ENCODE measurements at places on chromosomes 4 and X.

DNA sequence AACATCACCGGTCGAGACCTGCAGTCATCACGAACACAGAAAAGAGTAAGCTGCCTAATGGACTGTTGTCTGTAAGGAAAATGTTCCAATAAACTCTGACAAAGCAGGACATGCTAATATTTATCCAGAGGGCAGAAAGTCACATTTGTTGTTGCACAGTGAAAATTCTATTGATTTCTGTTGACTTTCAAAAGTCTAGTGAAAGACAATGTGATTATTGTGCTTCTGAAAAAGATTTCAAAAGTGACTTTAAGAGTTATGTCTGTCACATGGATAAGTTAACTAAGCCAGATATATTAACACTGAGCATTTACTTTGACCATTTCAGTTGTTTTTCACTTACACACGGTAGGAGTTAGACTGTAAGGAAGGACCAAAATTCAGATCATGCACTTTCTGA lies 9.3 kb upstream of the RFC1 start:
- H3K36me3 ChIP-seq = no peaks in the 10 kb centered on the region
- no peaks in the 10 kb centered on the region for H3K27me3 ChIP-seq

- no peak overlapping the region for H3K27ac ChIP-seq
- DNase-seq = no peak
- H3K27me3 ChIP-seq = no peaks in the 10 kb centered on the region
- no peaks in the 10 kb centered on the region for H3K36me3 ChIP-seq
- H3K4me3 ChIP-seq = no peak overlapping the region
These were observed 403.7 kb upstream of the TRAM1L1 start for GRCh38 chr4:117489107-117489506.

DNA sequence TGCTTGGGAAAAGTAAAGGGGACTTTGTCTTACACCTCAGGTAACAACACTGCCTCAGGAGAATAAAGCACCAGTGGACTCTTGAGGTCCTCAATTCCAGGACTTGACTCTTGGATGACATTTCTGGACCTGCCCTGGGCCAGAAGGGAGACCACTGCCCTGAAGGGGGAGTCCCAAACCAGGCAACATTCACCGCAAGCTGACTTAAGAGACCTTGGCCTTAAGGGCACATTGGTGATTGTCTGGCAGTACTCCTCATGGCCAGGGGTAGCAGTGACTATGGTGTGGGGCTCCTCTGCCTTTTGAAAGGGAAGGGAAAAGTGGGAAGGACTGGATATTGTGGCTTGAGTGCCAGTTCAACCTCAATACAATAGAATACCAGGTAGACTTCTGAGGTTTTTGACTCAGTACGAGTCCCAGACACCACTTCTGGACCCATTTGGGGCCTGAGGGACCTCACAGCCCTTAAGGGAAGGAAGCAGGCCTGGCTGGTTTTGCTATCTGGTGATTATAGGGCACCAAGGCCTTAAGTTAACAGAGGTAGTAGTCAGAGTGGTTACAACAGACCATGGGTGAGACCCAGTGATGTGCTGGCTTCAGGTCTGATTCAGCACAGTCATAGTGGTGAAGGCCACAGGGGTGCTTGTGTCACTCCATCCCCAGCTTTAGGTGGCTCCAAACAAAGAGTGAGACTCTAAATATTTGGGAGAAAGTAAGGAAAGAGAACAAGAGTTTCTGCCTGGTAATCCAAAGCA lies 121.2 kb upstream of the TET2 start:
- no peak for DNase-seq
- H3K27ac ChIP-seq = no peak overlapping the region
- H3K36me3 ChIP-seq = no peaks in the 10 kb centered on the region

DNA sequence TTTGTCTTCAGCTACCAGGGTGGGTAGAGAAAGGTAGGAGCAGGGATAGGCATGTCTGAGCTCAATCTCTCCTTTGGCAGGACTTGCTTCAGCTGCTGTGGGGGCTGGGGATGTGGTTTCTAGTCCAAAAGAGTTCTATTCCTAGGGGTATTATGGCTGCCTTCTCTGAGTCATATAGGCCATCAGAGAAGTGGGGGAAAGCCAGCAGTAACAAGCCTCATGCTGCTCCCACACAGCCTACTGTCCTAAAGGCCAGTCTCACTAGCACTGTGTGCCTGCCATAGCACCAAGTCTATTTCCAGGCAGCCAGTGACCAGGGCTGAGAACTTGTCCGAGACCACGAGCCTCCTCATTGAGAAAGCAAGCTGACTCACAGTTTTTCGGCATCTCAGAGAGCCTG lies 270.6 kb downstream of the DCAF12L2 start:
- H3K27ac ChIP-seq = no peak overlapping the region
- no peaks in the 10 kb centered on the region for H3K4me1 ChIP-seq
- H3K27me3 ChIP-seq = no peaks in the 10 kb centered on the region
- no peak overlapping the region for H3K4me3 ChIP-seq

DNA sequence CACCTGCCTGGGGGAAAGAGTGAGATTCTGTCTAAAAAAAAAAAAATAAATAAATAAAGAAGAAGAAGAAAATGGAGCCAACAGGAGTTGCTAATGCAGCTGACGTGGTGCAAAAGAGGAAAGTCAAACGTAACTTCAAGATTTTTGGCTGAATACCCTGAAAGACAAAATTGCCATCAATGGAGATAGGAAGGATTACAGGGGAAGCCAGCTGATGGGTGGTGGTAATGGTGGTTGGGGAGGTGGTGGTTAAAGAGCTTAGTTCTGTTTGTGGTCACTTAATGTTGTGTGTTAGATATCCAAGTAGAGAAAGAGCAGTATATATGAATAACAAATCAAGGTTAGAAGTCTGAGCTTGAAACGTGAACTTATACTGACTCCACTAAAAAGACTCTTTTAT lies 225.4 kb downstream of the ARHGAP24 start:
- H3K4me1 ChIP-seq = no peaks in the 10 kb centered on the region
- DNase-seq = no peak
- no peaks in the 10 kb centered on the region for H3K36me3 ChIP-seq
- no peak overlapping the region for H3K27ac ChIP-seq

GRCh38 chr4:11623726-11624037 lies 195.0 kb upstream of the HS3ST1 start:
- no peak overlapping the region for H3K27ac ChIP-seq
- no peaks in the 10 kb centered on the region for H3K27me3 ChIP-seq
- no peaks in the 10 kb centered on the region for H3K4me1 ChIP-seq
- no peak for DNase-seq

- H3K4me3 ChIP-seq = no peak overlapping the region
- no peaks in the 10 kb centered on the region for H3K4me1 ChIP-seq
- no peaks in the 10 kb centered on the region for H3K36me3 ChIP-seq
These were observed 35.4 kb upstream of the PGRMC2 start for GRCh38 chr4:128322986-128323385.

GRCh38 chr4:88320224-88320779 lies 35.9 kb upstream of the PPM1K start:
- DNase-seq = no peak
- H3K27me3 ChIP-seq = no peaks in the 10 kb centered on the region
- peak overlapping the region; percentile 56 for H3K27ac ChIP-seq
- no peak overlapping the region for H3K4me3 ChIP-seq
- H3K36me3 ChIP-seq = no peaks in the 10 kb centered on the region

- no peaks in the 10 kb centered on the region for H3K27me3 ChIP-seq
- peak; percentile 21 for DNase-seq
- no peak overlapping the region for H3K4me3 ChIP-seq
- peaks cover 9% of the 10 kb centered on the region for H3K36me3 ChIP-seq
These were observed 72.0 kb downstream of the EVC start for GRCh38 chr4:5782829-5783476.

DNA sequence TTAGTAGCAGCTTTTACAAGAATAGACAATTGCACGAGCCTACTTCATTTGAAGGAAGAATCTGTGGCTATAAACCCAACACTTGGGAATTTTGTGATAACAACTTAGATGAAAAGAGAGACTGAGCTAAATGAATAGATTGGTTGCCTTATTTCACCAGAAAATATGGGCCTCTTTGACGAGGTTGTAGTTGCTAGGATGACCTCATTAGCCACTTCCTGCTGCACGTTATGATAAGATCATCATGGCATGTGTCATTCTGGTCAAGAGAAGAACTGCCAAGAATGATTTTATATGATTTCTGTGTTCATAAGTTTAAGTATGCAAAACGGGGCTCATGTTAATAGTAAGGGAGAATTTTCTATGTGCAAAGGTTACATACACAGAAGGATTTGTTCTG lies 321.9 kb upstream of the GIMD1 start:
- DNase-seq = no peak
- H3K4me1 ChIP-seq = no peaks in the 10 kb centered on the region
- no peaks in the 10 kb centered on the region for H3K36me3 ChIP-seq
- H3K27me3 ChIP-seq = no peaks in the 10 kb centered on the region

- H3K27ac ChIP-seq = no peak overlapping the region
- H3K4me3 ChIP-seq = no peak overlapping the region
- no peaks in the 10 kb centered on the region for H3K36me3 ChIP-seq
- no peak for DNase-seq
These were observed 165.3 kb upstream of the RPS6KA3 start for GRCh38 chrX:20432048-20432447.

DNA sequence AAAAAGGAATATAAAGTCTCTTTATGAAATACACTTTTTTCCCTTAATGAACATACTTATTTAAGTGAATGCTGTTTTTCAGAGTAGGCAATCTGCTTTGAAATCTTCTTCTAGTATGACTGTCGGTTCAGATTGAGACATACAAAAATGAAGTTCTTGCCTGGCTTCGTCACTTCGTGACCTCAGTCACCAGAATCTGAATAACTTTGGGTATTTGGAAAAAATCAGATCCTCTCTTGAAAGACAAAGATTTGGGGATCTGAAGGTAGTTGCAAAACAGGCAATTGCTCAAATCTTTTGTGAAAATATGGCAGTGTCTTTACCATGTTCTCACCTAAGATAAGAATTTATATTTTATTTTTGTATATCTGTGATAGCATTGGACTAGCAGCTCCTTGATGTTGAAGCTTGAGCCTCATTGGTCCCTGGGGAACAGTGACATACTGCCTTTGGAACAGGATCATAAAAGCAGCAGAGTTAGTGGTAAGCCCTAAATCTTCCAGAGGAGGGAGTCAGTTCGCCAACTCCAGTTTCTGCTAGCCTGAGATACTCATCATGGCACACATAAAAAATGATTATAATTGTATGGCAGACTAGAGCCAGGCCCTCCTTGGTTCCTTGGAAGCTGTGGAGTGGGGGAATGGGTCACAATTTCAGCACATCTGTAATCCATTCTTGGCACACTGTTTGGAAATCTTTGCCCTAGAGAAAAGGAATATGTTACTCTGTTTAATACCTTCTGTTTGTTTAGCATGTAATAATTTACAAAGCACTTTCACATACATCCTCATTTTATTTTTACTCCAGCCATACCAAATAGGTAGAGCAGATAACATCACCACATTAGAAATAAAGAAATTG lies 5.0 kb downstream of the ARFIP1 start:
- peaks cover 33% of the 10 kb centered on the region for H3K4me1 ChIP-seq
- DNase-seq = no peak
- no peak overlapping the region for H3K27ac ChIP-seq
- H3K27me3 ChIP-seq = no peaks in the 10 kb centered on the region
- H3K4me3 ChIP-seq = no peak overlapping the region
